Erythroblast (primary cell): ENCODE measurements at places on chromosomes 2 and 18.

DNA sequence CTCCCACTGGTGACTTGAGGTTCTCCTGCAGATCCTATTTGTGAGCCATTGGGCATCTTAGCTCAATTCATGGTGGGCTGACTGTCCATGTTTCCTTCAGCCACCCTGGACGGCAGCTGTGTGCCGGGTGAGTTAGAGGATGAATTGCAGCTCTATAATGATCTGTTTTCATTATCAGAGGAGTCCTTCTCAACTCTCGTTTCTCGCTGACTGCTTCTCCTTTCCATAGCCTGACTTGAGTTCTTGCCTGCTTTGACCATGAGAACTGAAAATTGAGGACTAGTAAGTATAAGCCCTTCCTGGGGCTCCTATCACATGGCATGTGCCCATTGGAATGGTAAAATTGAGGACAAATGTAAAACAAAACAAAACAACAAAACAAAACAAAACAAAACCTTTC, 121.8 kb downstream of the CDC42EP3 start:
- no peak for DNase-seq

DNA sequence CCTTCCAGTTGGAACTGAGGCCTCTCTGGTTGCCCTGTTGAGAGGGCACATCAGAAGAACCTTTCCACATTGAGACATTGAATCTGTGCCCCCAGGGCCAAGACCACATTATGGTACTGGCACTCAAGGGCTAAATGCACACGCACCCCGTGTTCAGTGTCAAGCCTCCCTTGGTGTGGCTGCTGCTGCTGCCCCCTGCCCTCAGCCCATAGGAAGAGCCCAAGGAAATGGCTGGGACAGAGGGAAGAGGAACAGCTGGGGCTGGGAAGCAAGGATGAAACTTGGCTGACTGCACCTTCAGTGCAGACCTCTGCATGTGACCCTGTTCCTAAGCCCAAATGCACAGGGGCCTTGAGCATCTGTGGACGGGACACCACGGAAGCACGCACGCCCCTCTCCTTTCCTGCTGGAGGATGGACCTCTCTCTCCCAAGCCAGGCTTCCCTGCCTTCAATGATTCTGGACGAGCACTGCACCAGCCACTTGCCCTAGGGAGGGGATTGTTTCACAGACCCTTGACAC, 40.2 kb downstream of the NIFK start:
- DNase-seq = no peak

GRCh38 chr2:196899976-196900375, 26.5 kb downstream of the PGAP1 start:
- DNase-seq = no peak

DNA sequence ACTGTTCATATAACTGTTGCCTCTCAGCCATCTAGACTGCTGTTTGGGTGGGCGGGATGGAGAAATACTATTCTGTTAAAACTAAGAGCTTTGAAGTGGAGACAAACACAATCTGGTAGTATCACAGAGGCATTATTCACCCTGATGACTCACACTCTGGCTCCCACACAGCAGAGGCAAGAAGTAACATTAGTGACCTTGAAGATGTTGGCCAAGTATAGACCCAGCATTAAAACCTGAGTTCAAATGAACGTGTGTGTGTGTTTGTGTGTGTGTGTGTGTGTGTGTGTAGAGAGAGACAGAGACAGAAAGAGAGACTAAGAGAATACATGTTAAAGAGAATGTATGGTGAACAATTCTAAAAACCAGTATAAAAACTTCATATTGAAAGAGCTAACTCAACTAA, 22.5 kb upstream of the ACVR1 start:
- peak; percentile 14 for DNase-seq

- no peak for DNase-seq
Measured at GRCh38 chr18:12028674-12029073, 47.4 kb downstream of the IMPA2 start.

DNA sequence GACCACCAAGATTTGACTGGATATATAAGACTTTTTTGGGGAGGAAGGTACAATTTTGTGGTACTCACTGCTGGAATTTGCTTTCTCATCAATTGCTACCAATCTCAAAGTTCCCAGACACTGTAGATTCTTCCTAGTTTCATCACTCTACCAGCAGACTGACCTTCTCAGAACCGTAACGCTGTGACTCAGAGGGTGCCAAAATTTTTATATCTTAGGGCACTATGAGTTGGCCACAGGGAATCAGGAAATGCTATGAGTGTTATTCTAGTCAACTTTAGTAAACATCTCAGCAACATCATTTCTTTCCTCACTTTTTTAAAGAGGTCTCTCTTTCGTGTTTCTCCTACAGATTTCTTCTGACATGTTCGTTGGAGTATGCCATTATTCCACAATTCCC, 499.0 kb downstream of the TMX3 start:
- DNase-seq = no peak

- no peak for DNase-seq
Measured at GRCh38 chr2:79796641-79797040, 283.8 kb downstream of the CTNNA2 start.

- no peak for DNase-seq
Measured at GRCh38 chr2:201467666-201468065, 16.1 kb downstream of the STRADB start.

GRCh38 chr18:72530622-72531021, 13.5 kb downstream of the CBLN2 start:
- no peak for DNase-seq

- DNase-seq = no peak
Measured at GRCh38 chr18:45571714-45572113, 43.6 kb upstream of the SLC14A2 start.

GRCh38 chr18:13216711-13217465, 1.7 kb upstream of the LDLRAD4 start:
- DNase-seq = peak; percentile 44

- no peak for DNase-seq
Measured at GRCh38 chr2:167509586-167509985, 621.3 kb downstream of the XIRP2 start.
